GM13976 (cell line): ENCODE measurements at places on chromosomes 6 and 20.

GRCh38 chr6:155248008-155249001 is 15.5 kb upstream of the CLDN20 start:
- peak; percentile 76 for DNase-seq

- DNase-seq: no peak
Measured at GRCh38 chr20:62557462-62557861, 81.7 kb upstream of the GATA5 start.

DNA sequence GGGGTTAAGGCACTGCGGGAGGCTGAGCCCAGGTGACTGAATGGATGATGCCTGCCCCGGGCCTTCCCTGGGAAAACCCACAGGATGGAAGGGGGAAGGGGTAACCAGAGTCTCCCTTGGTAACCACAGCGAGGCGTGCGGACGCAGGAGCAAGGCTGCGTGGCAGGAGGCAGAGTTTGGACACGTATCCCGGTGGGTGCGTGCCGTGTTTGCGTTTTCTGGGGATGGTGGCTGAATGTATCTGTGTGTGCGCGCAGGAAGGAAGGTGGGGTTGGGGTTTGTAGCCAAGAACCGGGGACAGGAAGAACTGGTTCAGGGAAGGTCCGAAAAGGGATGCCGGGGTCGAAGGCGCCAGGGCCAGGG is 1.8 kb downstream of the MDGA1 start:
- no peak for DNase-seq

GRCh38 chr20:4014031-4014474 is 1.3 kb downstream of the RNF24 start:
- DNase-seq: peak; percentile 43

- no peak for DNase-seq
Measured at GRCh38 chr6:80015839-80016435, 11.5 kb downstream of the TTK start.

GRCh38 chr20:12914804-12915203 is 94.0 kb upstream of the SPTLC3 start:
- no peak for DNase-seq

DNA sequence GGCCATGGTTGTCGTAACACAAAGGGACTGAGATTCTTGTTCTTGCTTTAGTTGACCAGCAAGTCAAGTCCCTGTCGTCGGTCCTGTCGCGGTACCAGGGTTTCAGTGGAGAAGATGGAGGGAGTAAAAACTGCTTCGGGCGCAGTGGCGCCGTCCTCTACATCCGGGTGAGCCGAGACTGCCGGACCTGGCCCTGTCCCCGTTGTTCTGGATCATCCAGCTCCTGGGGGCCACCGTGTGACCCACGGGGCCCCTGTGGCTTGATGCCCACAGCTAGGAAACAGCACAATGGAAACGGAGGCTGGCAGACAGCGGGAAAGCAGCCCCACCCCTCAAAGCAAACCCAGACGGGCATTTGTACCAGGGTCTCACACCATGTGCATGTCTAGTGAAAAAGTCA is 15.0 kb downstream of the MTG2 start:
- no peak for DNase-seq

GRCh38 chr6:143332153-143332845 is 118.2 kb downstream of the ADAT2 start:
- DNase-seq: no peak

DNA sequence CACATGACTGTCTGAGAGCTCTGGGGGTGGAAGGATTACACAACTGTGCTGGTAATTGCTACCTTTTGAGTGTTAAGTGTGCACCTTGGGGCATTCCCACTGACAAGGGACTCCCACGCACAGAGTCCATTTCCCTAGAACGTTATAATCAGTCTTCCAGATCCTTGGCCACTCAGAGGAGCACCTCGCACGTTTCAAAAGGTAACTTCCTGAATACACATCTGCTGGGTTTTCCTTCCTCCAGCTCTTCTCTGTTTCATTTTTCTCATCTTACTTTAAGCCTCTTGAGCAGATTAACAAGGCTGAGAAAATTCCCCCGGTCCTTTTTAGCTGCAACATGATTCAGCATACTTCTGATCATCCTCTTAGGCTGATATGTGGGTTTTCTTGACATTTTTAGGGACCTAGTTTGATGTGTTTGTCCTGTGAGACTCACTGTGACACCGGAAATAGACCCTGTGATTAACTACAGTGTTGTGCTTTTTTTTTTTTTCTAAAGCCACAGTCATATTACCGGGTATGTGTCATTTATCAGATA is 98.4 kb upstream of the DUSP22 start:
- DNase-seq: peak; percentile 63

GRCh38 chr6:146593986-146594385 is 4.8 kb upstream of the ADGB start:
- no peak for DNase-seq

- no peak for DNase-seq
Measured at GRCh38 chr6:128870746-128871145, 12.2 kb upstream of the LAMA2 start.

GRCh38 chr20:53028337-53029007 is 56.3 kb downstream of the TSHZ2 start:
- DNase-seq: no peak

DNA sequence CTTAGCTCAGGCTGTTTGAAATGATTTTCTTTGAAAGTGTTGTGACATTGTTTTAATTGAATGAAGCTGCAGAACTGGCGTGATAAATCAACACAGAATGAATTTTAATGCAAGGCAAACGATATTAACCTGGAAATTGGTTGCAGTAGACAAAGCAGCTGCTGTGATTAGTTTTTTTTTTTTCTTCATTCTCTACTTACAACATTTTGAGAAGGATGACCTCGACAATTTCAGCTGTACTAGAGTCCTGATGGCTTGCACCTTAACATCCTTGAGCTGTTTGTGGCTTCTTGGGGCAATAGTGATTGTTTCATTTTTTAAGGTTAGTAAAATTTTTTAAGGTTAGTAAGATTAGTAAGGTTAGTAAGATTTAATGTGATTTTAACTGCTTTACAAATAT is 54.2 kb downstream of the QKI start:
- DNase-seq: no peak

GRCh38 chr20:35300469-35301262 is 8.4 kb upstream of the FAM83C start:
- DNase-seq: no peak

- DNase-seq: no peak
Measured at GRCh38 chr6:51753635-51754034, 333.8 kb downstream of the PKHD1 start.

- no peak for DNase-seq
Measured at GRCh38 chr6:45732731-45733130, 282.9 kb downstream of the CLIC5 start.

- no peak for DNase-seq
Measured at GRCh38 chr6:52642368-52642767, 28.5 kb upstream of the TMEM14A start.

DNA sequence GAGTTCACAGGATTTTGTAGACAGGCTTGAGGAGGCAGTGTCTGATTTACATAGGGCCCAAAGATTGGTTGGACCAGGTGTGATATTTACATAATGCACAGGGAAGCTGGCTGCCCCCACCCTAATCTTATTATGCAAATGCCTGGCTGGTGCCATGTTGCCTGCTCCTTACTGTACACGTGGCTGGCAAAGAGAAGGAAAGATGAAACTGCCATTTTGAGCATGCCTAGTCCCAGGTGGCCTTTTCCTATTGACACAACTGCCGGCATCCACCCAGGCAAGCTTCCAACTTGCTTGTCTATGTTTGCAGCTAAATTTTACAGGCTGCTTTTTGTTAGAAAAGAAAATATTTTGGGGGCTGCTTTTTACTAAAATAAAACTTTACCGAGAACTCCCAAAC is 174.6 kb downstream of the LMBRD1 start:
- no peak for DNase-seq
